Calu3 (cell line): ENCODE measurements at places on chromosomes 3 and 15.
A peak's percentile ranks its signal among the peaks of the same experiment; 100 is the strongest.

DNA sequence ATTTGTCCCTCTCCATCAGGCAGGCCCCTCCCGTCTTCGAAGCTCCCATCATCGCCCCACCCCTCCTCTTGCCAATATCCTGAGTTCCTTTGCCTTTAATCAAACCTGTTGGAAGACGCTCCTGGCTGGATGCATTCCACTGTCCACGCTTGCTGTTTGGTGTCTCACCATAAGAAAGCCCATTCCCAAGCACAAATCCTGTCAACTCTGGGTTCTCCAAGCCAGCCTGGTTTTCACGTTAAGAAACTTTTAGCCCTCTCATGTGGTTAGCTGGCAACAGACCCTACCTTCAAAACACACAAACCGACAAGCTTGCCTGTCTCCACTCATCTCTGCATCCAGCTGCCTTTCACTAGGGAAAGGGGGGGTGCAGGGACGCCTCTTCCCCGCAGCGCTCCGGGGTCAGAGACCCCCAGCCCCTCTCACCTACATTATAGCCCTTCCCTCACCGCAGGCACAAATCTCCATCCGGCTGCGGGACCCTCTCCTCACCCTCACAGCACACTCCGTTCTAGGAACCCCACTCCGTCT, 1.1 kb downstream of the GORASP1 start:
- DNase-seq, result no peak

- peak; percentile 47 for DNase-seq
Measured at GRCh38 chr15:90603893-90604292, 74.2 kb downstream of the CRTC3 start.

DNA sequence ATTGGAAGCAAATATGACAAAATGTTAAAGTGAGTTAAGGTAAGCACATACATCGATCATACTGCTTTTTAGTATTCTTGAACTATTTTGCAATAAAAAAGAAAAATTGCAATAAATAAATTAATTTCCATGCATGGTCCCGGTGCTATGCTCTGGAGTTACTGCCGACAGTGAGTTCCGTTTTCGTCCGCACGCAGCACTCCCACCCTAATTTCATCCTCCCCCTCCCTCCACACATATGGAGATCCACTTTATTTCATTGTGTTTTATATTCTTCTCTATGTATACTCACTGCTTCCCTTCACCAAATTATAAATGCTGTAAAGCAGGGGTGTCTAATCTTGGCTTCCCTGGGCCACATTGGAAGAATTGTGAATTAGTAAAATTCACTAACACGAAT, 247.3 kb downstream of the THSD4 start:
- no peak for DNase-seq

DNA sequence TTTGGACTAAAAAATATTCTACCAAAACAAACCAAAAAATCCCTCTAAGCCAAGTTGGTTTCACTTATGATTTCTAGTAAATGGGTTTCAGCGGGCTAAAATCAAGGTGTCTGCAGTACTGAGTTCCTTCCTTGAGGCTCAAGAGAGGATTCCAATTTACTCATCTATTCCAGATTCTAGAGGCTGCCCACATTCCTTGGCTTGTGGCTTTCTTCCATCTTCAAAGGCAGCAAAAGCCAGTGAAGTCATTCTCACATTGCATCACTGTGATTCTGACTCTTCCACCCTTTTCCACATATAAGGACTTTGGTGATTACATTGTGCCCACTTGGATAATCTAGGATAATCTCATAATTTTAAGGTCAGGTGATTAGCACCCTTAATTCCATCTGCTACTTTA, 48.1 kb downstream of the DPPA2 start:
- no peak for DNase-seq

DNA sequence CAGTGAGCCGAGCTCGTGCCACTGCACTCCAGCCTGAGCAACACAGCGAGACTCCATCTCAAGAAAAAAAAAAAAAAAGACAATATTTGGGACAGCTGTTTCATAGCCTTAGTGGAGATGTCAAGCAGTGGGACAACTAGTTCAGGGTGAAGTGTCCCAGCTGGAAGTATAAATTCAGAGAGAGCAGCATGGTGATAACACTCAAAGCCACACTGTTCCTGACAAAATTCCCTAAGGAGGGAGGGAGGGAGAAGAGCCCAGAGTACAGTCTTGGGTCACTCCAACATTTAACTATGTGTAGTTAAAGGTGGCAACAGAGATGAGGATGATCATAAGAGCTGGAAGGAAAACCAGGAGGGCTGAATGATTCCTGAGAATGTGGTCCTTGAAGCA, 21.1 kb upstream of the IP6K2 start:
- DNase-seq, result no peak

DNA sequence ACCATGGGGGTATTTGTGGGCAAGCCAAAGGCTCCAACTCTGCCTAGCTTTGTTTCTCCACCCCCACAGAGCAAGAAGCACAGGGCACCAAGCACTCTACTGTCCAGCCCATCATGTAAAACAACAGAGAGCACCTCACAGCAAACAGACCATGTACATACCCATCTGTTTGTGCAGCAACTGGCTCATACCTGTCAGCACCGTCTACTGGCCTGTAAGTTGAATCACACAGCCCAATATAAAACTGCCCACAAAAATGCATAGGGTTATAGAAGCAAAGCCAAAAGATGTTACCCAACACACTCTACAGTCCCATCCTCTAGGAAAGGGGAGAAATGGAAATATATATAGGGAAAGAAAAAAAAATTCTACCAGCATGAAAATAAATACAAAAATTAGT, 139.7 kb upstream of the CPNE4 start:
- no peak for DNase-seq

DNA sequence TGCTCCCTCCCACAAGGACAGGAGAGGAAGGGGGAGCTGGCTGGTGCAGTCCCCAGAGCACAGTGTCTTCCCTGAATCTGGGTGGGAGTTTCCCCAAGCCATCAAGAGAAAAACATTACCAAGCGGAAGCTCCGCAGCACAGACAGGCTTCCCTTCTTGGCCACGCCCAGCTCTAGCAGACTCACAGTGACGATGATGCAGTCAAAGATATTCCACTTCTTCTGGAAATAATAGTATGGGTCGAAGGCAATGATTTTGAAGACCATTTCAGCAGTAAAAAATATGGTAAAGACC, 76.7 kb downstream of the SCN10A start:
- no peak for DNase-seq

DNA sequence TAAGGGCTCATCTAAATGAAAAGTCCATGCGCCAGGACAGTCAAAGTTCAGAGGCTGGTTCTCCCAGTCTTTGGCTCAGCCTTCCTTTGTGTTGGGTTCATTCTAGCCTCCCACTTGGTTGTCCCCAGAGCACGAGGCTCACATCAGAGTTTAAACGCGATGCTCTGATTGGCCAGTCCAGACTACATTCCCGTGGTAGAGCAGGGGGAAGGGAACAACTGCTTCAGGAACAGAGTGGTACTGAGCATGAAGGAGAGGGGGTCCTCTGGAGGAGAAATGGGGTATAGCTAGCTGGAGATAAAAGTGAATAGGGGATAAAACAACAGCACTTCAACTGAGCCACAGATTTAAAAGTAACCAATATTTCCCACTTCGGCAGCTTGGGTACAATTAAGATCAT, 32.2 kb downstream of the ANAPC13 start:
- no peak for DNase-seq

- peak; percentile 19 for DNase-seq
Measured at GRCh38 chr3:136545664-136546268, 206.4 kb downstream of the STAG1 start.

GRCh38 chr3:195764961-195765706, 44.4 kb downstream of the MUC20 start:
- DNase-seq, result no peak

GRCh38 chr3:65671004-65671403, 367.7 kb downstream of the MAGI1 start:
- no peak for DNase-seq

GRCh38 chr3:60730371-60730770, 520.9 kb downstream of the FHIT start:
- no peak for DNase-seq

DNA sequence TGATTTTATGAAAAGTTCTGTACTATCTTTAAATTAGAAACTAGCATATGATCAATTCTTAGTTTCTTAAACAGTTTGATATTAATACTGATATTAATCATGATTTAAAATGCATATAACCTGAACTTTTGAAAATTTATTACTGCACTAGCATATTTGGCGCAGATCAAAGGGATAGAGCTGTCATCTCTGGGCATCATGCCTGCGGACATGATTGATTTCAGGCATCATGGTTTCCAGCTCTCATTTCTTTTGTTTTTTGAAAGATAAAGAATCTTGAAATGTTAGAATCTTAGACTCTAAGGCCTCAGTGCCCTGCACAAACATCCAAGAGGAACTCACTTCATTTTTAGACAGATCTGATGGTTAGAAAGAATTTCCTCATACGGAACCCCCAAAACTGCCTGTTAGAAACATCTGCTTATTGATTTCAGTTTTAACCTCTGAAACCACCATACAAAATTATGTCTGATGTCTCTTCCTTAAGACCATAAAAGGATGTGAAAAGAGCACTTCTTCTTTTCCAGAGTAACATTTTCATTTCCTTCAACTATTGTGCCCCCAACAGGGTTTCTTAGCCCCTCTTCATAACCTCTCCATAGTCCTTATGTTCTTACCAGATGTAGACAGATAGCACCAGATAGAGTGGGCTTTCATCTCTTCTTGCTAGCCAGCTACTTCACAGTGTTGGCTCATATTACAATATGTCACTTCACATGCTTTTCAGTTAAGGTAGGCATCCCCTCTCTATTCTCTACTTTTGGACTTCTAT, 110.8 kb downstream of the BBX start:
- no peak for DNase-seq

DNA sequence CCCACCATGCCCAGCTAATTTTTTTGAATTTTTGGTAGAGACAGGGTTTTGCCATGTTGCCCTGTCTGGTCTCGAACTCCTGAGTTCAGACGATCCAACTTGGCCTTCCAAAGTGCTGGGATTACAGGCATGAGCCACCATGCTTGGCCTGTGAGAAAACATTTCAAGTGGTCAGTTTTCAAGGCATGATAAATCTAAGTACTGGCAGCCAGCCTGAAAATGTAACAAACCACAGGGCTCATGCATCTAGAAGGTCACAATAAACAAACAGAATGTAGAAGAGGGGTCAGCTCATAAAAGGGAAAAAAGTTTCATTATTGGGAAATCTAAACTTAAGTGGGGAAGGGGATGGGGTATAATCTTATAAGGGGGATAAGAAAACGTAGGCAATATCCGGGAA, 39.9 kb downstream of the PPCDC start:
- DNase-seq, result no peak

DNA sequence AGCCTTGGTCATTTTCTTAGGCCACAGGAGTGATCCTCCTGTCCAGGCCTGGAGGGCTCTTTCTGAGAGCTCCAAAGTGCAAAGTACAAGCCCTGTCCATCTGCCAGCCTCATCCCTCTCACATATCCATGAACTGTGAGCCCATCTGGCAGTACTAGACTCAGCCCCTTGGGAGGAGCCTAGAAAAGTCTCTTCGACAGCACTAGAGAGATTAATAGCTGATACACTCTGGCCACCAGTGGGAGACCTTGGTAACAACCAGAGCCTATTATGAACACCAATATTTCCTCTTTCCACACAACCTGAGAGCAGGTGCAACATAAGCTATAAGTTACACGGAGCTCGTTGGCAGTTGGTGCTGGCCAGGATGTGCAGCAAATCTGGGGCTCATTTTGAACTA, 59.5 kb upstream of the DCLK3 start:
- DNase-seq, result no peak

DNA sequence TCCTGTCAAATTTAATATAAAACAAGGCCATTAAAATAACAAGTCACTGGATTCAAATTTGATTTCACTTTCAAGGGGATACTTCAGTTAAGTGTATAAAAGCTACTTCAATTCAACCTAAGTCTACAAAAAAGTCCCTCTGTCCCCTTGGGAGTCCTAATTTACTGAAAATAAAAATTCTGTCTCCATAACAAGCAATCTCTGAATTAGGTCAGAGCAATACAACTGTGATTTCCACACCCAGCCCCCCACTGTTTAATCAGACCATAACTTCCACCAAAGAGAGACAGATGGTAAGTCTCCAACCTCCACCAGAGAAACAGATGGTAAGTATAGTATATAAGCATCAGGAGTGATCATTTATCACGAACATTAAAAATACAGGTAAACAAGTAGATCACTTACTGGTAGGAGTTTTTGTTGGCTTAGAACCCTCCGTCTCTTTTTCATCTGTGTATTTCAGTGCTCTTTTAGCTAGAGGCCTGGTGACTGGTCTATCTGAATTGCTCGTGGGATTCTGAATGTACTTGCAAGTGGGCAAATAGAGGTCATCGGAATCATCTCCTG, 12.1 kb downstream of the SGO1 start:
- DNase-seq, result no peak

DNA sequence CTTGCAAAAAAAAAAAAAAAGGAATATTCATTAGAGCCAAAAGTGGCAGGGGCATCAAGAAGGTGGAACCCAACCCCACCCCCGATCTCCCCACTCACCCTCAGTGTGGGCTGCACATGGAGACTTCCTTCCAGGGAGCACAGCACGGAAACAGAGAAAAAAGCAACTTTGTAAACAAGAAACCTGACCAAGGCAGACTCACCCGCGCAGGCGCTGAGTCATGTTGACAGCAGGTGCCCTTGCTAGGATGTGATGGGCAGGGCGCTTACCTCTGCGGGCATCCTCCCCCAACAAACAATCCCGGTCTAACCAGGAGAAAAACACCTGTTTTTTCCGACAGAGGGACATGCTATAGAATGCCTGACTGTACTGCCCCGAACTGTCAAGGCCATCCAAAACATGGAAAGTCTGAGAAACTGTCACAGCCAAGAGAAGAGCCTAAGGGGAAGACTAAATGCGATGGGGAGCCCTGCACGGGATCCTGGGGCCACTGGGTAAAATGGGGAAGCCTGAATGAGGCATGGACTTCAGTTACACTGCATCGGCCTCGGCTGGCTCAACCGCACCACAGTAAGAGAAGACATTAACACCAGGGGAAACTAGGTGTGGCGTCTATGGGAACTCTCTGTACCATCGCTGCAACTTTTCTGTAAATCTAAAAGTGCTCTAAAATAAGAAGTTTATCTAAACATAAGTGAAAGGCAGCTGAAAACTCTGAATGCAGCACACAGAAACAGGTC, 66.7 kb upstream of the GATA2 start:
- DNase-seq, result peak; percentile 67

GRCh38 chr3:177813322-177813721, 616.0 kb upstream of the TBL1XR1 start:
- DNase-seq, result peak; percentile 70

- no peak for DNase-seq
Measured at GRCh38 chr15:94453227-94453988, 222.0 kb downstream of the MCTP2 start.

- no peak for DNase-seq
Measured at GRCh38 chr3:119145128-119145499, 851 bp upstream of the TEX55 start.

GRCh38 chr3:157810924-157811718, 295.1 kb downstream of the SHOX2 start:
- DNase-seq, result no peak

- DNase-seq, result peak; percentile 76
Measured at GRCh38 chr3:150227839-150228238, 180.3 kb upstream of the TSC22D2 start.

- no peak for DNase-seq
Measured at GRCh38 chr3:177679568-177680471, 482.5 kb upstream of the TBL1XR1 start.

- DNase-seq, result no peak
Measured at GRCh38 chr3:12793701-12794100, 2.8 kb upstream of the CAND2 start.

- DNase-seq, result no peak
Measured at GRCh38 chr15:55403531-55403930, 4.6 kb downstream of the CCPG1 start.

- DNase-seq, result no peak
Measured at GRCh38 chr3:12345584-12346494, 57.0 kb downstream of the PPARG start.
